ENCODE measurements at places on chromosomes 7 and 10. TPM values are rescaled to one million over a fixed set of nuclear protein-coding genes. Genes with fewer than 3 reads are reported as not detected.

DNA sequence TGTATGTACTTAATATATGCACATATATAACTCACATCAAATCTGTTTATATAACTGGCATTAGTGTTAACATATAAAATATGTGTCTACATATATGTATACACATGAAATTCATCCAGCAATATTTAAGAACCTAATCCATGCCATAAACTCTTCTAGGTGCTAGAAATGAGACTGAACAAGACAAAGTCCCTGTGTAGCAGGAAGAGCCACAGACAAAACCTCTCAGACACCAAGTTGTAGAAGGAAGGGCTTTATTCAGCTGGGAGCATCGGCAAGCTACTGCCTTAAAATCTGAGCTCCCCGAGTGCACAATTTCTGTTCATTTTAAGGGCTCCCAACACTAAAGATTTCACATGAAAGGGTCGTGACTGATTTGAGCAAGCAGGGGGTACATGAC lies 52.5 kb downstream of the CRPPA start:
- DNase-seq = no peak

- DNase-seq = no peak
Measured at GRCh38 chr7:155377838-155378579, 79.9 kb upstream of the EN2 start.

- no peak for DNase-seq
Measured at GRCh38 chr7:105712877-105713276, 131.6 kb upstream of the EFCAB10 start.

DNA sequence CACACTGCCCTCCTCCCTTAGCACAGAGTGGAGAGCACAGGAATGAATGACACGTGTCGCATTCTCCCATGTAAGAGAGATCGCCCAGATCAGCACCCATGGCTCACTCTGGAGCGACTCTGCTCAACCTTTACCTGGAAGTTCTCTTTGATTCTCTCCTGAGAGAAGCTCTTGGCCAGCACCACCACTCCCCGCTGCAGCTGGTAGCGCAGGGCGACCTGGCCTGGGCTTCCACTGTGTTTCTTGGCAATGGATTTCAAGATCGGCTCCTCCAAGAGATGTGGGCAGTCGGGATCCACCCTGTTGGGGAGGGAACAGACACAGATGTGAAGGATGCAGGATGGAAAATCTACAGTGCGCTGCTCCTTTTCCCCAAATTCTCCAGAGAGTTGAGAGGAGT lies 27.4 kb downstream of the AKR1C8 start:
- no peak for DNase-seq

DNA sequence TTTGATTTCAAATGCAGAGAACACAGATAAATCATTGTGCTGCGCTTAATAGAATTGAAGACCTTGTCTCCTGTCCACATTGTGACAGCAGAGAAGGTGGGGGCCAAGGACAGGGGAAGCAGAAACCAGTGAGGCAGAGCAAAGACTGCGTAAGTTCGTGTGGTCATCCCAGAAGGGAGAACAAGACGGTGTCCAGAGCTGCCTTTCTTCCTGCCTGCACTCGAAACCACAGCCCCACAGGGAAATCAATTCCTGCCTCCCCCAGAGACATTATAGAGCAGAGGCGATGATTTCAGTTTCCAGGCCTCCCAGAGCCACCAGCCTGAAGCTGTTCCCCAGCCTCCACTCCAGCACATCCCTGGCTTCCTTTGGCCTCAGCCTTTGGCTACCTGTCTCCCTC lies 39.7 kb upstream of the UCN3 start:
- no peak for DNase-seq

- no peak for DNase-seq
Measured at GRCh38 chr7:151023232-151023631, 1.1 kb downstream of the ATG9B start.

DNA sequence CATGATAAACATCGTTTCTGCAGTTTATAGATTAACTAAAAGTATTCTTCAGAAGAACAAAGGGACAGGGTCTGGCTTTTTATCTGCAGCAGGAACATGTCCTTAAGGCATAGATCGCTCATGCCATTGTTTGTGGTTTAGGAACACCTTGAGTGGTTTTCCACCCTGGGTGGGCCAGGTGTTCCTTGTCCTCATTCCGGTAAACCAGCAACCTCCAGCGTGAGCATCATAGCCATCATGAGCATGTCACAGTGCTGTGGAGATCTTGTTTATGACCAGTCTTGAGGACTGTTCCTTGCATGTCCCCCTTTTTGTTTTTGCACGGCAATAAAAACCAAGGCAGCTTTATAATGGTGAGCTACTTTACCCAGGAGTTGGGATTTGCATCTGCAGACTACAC lies 33.9 kb downstream of the STOX1 start:
- DNase-seq = no peak

DNA sequence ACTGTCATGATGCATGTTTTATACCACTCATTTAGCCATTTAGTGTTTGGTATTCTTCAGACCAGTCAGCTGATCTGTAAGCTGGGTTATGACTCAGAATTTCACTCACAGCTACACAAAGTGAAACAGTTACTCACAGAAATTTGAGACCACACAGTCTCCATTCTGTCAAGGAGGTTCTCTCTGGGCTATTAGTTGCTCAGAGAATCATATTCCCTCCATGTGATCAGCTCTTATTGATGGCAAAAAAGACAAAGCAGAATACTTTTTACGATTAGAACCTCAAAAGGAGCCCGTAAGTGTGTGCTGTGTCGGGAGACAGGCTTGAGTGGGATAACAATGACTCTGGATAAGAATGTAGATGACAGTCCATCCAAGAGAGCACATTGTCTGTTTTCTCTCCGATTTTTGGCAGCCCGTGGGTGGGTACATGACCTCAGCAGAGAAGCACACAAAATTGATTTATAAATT lies 277.6 kb upstream of the SORCS1 start:
- no peak for DNase-seq

DNA sequence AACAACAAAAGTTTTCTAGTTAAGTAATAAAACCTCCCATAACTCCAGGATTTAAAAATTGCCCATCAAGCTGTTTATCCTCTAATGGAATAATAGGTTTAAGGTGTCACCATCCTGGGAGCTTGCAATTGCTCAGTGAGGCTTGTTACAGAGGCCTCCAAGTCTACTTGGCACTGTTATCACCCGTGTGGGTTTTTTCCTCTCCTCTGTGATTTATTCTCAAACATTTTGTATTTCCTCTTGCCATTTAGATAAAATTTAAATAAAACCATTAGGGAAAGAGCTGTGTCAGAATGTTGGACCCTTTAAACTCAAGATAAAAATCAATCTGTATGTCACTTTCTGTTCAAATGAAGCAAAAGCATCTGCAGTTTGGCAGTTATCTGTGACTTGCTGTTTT lies 202.6 kb downstream of the GALNT17 start:
- no peak for DNase-seq

GRCh38 chr10:3142146-3142875 lies 30.3 kb downstream of the PITRM1 start:
- no peak for DNase-seq

GRCh38 chr7:68900096-68900495 lies 698.2 kb upstream of the AUTS2 start:
- DNase-seq = no peak

GRCh38 chr7:137986252-137987017 lies 15.5 kb downstream of the CREB3L2 start:
- no peak for DNase-seq

GRCh38 chr7:1558841-1559625 lies 3.0 kb upstream of the TMEM184A start:
- no peak for DNase-seq

DNA sequence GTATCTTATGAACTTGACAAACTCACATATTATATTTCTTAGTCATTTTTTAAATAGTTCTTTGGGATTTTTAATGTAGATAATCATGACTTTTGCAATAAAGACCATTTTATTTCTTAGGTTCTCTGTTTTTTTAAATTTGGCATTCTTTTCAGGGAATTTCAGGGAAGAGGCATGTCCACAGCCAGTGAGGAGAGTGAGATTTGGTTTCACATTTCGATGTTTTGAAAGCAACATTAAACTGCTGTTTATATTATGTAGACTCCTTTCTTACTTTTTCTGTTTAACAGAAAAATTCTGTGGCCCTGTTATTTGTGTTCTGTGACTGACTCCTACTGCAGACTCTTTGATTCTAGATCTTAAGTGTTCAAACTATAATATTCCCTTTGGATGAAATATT lies 153.7 kb downstream of the FAM107B start:
- no peak for DNase-seq

DNA sequence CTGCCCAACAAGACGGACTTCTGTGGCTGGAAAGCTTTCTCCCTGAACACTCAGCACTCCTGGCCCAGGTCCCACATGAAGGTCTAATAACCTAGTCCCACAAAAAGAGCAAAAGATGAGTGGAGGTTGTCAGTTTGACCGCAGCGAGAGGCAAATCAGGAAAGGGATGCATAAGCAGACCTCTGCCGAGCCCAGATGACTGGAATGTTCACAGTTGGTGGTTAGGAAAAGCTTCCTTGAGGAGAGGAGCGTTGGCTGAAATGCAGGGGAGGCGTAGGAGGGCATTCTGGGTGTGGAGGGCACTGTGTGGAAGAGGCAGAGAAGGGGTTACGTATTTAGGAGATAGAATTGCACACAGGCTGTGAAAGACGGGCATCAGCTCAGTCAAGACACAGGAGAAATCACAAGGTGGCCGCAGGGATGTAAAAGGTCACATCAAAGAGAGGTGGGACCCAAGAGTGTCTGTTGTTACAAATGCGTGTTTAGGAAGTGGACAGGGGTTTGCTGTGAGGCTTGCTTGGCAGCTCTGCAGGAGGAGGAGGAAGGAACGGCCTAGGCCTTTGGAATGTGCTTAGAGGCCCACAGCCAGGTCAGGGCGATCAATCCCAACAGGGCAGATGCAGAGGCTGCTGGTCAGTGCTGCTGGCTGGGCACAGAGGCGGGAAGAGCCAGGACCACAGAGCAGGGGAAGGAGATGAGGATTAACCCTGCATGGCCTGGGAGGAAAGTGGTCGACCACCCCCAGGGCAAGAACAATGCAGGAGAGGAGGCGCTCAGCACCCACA lies 133.5 kb downstream of the VIPR2 start:
- no peak for DNase-seq

DNA sequence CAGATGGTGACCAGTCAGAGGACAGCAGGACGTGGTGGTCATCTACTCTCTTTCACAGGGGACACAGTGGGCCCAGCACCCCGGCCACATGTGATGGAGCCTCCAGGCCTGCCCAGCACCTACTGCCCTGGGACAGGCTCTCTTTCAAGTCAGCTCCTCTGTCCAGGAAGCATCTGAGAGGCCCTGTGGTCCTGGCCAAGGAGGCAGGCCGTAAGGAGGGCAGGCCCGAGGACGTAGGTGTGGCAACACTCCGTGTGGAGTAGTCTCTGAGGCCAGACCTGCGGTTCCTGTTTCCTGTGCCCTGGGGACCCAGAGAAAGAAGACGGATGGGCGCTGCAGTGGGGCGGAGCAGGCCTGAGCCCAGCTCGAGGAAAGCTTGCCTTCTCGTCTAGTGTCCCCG lies 179.2 kb downstream of the EBF3 start:
- DNase-seq = no peak

GRCh38 chr7:44238116-44238695 lies 37.4 kb downstream of the YKT6 start:
- DNase-seq = no peak

DNA sequence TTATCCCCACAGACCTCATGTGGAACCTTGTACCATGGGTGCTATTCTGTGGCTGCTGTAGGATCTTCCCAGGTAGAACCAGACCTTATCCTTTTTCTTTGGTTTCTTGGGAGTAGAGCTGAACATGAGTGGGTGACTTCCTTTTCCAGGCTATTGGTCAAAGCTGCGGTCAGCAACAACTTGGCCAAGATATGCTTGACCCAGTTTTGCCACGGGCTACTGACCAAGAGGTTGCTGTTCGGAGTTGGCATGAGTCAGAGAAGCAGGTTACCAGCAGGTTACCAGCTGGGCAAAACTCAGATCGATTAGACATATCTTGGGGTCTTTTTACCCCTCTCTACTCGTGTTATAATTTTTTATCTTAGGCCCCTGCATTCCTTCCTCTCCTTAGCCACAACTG lies 36.7 kb upstream of the HDAC9 start:
- no peak for DNase-seq

- DNase-seq = no peak
Measured at GRCh38 chr10:5904227-5904626, 14.2 kb downstream of the FBH1 start.

DNA sequence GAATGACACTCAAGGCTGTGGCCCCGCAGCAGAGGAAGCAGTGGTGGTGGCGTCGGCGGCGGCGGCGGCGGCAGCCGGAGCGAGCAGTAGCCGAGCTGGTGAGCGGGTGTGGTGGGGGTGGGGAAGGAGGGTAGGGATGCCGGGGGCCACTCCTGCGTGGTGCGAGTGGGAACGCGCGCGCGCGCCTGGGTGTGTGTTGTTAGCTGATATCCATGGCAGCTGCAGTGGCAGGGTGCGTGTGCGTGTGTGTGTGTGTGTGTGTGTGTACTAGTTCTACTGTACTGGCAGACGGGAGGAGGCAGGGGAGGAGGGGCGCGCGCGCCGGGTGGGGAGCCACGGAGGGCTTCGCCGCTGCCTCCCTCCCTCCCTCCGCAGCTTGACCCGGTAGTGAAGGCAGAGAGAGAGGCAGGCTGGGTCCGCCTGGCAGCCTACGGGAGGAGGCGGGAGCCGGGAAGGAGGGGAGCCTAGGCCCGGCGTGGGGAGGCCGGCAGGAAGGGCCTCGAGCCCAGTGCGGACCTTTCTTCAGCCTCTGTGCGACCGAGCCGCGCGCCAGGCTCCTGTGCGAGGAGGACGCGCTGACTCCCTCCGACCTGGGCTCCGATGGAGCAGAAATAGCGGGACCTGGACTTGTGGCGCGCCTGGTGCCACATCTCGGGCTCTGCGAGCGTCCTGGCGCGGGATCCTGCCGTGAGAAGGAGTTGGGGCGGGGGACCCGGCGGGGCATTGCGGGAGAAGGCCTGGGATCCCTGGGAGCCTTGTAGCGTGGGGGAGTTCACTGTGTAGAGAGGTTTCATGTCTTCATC lies at the start of gene MAGI2:
Gene MAGI2, minus strand, starts transcription at position 110 of the 803 bp plus-strand sequence. CDS start 347 bp downstream, outside the sequence.
- peak; percentile 3 for DNase-seq

GRCh38 chr7:90239625-90240228 lies 5.2 kb upstream of the CFAP69 start:
- DNase-seq = no peak

Gene OR2A42
- total RNA-seq = not detected

Gene GBX1
- total RNA-seq = not detected

Gene WDFY4
- 0.87 TPM for total RNA-seq

Gene RELN
- 1.1 TPM for total RNA-seq

Gene CNNM1
- 1.8 TPM for total RNA-seq

Gene ANKRD22
- 43.5 TPM for total RNA-seq

Gene FAM25C
- not detected for total RNA-seq

Gene INPP5A
- total RNA-seq = 16.9 TPM

Gene EVX1
- not detected for total RNA-seq

Gene H2BK1
- total RNA-seq = not detected

Data from esophagus squamous epithelium (tissue), 5 donors.